Stimulated activated naive CD4-positive, alpha-beta T cell (primary cell): ENCODE measurements at places on chromosomes 5 and 9.

DNA sequence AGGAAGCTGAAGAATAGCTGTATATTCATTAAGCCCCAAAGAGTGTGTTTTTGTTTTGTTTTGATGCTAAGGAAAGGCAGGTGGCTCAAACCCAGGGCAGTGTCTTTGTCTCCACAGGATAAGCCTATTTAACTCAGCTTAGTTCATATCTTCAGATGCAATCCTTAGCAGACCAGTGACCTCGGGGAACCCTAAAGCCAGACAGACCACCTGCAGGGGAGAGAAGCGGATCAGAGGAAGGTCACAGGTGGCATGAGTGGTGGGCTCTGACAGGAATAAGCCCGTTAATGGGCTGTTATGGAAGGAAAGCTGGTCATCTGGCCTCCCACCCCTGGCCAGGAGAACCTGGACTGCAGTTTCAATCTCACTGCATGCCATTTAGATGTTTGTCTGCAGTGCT, 30.8 kb downstream of the TAS2R1 start:
- no peak for DNase-seq

GRCh38 chr5:67182301-67182790, 14.3 kb downstream of the CD180 start:
- DNase-seq: no peak

DNA sequence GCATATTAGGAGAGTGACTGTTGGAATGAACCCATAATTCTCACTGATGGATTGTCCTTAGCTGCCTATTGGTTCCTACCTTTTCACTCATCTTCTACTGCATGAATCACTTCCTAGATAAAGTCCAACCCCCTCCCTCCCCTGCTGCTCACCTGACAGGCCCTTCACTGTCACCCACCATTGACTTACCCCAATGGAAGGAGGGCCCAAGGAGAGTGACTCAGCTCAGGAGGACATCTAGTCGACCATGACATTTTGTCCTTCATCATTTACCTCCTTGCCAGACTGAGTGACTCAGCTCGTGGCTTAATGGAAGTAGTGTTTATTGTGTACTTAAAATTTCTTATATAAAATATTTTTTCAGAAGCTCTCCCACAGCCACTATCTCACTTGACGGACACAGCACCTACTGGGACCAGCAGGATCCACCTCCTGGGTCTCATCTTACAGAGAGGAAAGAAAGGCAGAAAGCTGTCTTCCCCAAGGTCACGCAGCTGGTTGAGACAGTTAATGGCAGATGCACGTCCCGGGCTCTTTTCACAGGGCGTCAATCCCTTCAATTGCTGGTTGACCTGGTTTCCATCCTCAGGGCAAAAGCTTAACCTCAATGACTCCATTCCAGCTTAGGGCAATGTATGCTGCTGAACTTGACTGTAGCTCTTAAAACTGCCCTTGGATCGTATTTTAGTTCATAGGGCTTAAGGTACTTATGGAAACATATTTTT, 142.3 kb downstream of the MARCHF11 start:
- DNase-seq: no peak

DNA sequence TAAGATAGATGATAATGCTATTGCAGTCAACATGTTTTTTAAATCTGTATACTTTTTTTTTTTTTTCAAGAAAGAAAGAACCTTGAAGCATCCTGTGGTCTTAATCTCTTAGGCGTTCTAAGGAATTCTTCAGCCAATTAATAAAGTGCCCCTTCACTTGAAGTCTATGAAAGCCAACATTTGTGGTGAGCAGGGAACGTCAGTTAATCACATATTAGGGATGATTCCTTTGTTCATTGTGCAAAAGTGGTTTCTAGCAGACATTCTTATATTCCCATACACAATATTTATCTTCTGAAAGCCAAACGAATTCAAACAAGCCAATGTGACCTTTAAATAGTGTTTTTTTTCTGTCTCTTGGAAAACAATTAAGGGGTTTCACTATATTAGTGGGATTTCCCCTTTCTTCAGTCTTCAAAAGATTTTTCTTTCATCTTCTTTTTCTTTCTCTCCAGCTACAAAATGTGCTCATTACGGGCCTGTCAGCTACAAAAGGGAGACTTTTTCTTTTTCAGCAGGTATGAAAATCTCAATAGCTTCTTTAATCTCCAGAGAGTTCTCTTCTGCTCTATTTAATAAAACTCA, 40.1 kb downstream of the TMEM167A start:
- DNase-seq: no peak

DNA sequence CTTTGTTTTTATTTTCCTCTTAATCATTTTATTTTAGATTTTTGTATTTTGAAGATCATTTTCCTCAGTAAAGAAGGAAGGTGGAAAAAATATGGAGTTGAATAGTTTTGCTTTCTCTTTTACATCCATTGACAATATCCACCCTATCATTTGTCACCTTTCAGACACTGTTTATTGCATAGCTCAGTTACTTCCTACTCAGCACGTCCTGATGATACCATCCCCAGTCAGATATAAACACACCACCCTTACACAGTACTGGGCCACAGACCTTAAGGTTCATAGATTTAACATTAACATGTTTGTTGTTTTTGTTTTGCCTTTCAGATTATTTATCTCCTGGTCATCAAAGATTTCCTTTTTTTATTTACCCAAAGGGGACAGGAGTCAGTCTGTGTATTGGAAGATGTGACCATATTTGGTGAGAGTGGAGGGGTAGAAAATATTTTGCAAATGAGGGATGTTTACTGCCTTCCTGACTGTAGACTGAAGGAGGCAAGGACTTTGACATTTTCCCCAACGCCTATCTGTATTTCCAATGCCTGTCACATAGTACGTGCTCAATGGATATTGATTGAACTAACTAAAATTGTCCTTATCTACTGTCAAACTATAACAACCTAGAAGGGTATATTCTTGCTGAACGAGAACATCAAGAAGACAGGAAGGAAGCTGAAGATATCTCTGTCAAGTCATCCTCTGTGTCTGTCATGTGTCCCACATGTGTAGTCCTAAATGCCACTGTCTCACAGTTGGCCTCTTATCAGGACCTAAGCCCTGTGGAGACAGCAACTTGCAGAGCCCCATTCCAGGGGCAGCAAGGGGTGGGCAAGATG, 15.6 kb downstream of the STX17 start:
- no peak for DNase-seq

DNA sequence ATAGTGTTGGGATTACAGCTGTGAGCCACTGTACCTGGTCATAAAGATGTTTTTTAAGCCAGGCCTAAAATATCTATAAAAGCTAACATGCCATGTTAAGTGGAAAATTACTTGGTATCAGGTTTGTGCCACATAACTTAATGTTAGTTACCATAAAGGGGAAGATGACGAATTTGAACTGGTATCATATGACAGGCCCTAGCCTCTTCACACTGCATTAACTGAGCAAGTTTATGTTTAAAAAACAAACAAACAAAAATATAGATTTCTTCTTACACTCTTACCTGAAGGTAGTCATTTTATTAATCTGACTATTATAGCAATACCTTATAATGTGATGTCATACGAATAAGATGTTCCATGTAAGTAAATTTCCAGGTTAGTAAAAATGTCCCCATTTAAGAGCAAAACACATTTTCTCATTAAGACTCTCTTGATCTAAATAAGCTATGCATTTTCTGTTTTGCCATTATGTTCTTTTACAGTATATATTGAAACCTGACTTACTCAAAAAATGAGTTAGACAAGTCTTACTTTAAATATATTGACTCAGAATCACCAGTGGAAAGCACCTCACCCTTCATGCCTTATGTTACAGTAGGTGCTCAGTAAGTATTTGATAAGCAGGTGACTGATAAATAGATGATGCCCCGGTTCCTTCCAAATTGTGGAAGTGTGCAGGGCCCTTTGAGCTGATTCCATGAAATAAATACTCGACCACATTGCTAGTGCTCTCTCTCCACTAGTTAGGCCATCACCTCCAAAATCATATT, 125.4 kb downstream of the CDC42SE2 start:
- DNase-seq: no peak

GRCh38 chr5:63043792-63044191, 465.2 kb downstream of the LRRC70 start:
- no peak for DNase-seq

GRCh38 chr5:37121027-37121426, 128.1 kb downstream of the CPLANE1 start:
- DNase-seq: no peak

DNA sequence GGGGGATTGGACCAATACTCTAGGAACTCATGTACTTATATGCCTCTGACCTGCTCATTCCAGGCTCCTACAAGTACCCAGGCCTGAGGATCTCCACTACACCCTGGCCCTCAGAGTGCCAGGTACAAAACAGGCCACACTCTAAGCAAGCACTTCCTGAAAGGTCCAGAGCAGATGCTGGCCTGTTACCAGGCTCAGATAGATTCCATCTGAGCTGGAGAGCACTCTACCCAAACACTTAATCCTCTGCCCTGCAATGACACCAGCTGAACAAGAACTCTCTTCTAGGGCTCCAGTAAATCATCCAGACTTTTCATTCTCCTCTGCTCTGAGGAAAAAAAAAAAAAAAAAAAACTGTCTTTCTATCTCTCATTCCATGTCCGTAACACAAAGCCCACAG, 2.9 kb downstream of the P4HA2 start:
- DNase-seq: no peak

DNA sequence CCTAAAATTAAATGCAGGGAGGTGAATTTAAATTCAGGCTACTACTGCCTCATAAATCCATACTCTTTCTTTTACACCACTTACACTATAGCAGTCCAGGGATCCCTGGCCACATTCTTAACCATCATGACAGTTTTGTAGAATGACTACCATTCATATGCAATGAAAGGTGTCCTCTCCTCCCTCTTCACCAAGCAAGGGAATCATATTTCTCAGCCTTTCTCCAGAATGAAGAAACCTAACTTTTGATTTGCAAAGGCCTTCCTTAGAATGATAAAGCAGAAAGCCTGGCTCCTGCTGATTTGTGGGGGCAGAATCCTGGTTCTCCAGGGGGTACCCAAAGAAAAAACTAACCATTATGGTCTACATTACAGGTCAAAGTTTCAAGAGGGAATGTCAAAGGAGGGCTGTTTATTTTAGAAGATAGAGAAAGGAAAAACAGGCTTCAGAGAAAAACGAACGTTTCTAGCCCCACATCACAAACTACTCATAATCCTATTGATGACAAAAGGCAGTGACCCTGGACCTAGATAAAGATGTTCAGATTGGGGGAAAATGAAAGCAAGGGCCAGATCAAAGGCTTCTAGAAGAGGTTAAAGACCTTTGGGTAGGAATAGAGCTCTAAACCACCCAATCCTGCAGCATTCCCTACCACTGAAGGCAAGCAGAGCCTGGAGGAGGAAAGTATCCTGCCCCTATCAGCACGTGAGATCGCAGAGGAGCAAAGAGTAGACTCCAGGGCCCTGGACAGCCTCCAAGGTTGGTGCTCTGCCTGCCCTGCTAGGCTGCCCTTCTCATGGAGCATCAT, 11.5 kb downstream of the WNT8A start:
- DNase-seq: no peak

DNA sequence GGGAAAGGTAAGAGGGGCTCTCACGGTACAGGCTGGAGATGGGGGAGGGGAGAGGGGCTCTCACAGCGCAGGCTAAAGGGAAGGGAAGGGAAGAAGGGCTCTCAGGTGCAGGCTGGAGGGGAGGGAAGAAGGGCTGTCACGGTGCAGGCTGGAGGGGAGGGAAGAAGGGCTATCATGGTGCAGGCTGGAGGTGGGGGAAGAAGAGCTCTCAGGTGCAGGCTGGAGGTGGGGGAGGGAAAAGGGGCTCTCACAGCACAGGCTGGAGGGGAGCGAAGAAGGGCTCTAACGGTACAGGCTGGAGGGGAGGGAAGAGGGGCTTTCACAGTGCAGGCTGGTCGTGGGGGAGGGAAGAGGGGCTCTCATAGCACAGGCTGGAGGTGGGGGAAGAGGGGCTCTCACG, 4.6 kb downstream of the SLC6A18 start:
- DNase-seq: no peak

- DNase-seq: no peak
These were observed 215.3 kb downstream of the NFIB start for GRCh38 chr9:14098486-14099180.

DNA sequence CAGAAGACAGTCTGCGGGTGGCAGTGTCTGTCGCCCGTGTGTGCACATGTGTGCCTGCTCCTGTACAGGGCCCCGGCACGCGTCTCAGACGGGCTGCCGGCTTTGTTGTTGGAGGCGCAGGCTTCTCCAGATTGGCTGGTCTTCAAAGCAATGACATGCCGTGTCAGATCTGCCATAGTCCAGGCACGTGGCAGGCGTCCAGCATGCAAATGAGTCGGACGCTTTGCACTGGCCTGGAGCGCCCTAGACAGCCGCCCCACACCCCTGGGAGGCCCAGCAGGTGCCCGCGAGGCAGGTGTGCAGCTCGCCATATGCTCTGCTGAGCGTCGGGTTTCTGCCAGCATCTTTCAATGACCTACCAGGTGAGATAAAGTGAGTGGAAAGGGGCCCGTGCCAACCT, 71.5 kb downstream of the GADD45G start:
- DNase-seq: no peak

GRCh38 chr5:172642926-172643871, 2.1 kb downstream of the NEURL1B start:
- no peak for DNase-seq

DNA sequence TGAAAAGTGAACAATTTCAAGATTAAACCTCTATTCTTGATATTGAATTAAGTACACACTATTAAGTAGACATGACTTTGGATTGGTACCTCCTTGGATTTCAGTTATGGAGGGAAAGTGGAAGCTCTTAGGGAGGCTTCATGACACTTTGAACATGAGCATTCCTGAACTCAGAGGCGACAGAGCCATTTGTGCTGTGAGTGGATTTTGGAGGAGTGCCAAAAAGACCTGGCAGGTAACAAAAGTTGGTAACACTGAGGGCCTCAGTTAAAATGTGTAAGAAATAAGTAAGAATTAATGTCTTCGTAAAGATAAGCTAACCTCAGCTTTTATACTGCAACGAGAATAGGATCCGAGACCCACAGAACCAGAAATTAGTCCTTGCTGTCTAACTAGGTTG, 356.7 kb downstream of the ARRDC3 start:
- no peak for DNase-seq
